ENCODE measurements at places on chromosomes 11 and 22.

GRCh38 chr22:47446331-47446730, 683.9 kb downstream of the TBC1D22A start:
- DNase-seq: no peak

DNA sequence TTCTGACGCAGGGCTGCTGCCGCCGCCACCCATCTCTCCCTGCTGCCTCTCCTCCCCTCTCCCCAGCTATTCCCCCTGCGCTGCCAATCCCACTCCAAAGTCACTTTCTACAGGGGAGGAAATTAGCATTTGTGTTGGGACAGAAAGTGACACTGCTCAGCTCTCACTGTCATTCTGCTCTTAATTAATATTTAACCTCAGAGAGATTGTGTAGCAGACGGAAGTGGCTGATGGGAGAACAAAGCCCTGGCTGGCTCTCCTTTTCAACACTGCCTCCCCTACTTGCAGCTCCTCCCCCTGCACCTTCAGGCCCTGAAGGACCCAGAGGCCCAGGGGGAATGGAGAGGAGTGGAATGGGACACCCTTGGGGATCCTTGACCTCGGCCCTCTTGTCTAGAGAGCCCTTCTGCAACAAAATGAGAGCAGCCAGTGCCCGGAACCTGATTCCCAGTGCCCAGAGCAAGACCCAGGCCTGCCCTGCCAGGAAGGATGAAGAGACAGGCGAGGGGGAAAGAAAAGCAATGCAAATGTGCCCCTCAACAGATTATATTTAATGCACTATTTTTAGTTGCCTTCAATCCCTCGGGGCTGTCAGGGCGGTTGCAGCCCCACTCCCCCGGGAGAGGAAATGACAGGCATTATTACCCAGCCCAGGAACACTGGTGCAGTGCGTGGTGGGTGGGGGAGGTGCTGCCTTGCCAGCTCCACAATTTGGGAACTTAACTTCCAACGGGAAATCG, 14.6 kb upstream of the NRGN start:
- DNase-seq: no peak

DNA sequence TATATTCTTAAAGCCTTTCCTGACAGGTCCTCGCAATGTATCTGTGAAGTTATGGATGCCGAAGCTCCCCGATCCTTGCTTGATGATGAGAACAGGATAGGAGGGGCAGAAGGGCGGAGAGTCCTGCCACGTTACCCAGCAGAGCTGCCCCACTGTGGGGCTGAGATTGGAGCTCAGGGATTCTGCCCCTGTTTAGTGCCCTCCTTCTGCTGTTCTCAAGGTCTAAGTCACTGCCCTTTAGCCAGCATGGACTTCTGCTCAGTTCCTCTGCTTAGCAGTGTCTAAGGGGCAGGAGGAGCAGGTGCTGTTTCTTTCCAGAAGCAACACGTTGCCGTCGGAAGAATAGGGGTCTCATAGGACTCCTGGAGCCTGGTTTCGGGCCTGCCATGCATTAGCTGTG, 164.2 kb upstream of the B3GAT1 start:
- no peak for DNase-seq

DNA sequence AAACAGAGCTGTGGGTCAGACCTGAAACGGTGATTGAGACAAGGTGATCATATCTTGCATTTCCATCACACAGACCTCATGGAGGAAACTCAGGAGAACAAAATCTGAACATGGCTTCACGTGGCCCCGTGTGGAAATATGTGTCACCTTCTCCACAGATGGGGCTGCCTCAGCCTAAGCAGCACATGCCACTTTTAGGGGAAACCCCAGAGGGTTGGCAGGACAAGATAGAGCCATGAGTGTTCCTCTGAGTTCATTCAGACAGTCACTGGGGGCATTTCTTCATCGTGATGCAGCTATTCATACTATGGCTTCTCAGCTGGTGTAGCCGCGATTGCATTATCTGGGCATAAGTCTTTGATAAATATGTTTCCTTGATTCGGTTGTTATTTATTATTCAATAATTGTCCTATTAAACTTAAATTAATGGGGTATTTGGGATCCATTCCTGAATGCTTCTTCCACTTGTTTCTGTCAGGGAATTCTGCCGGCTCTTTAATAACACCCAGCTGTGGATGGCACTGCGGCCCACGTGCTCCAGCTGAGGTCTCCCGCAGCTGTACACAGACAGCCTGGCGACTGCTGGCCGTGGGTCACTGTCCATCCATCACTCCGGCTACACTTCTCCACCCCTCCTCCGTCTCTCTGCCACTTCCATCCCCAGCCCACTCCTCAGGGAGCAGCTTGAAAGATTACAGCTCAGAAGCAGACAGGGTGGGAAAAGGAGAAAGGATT, 485.1 kb downstream of the OPCML start:
- DNase-seq: no peak

GRCh38 chr11:4027746-4028145, 66.9 kb upstream of the RRM1 start:
- no peak for DNase-seq

DNA sequence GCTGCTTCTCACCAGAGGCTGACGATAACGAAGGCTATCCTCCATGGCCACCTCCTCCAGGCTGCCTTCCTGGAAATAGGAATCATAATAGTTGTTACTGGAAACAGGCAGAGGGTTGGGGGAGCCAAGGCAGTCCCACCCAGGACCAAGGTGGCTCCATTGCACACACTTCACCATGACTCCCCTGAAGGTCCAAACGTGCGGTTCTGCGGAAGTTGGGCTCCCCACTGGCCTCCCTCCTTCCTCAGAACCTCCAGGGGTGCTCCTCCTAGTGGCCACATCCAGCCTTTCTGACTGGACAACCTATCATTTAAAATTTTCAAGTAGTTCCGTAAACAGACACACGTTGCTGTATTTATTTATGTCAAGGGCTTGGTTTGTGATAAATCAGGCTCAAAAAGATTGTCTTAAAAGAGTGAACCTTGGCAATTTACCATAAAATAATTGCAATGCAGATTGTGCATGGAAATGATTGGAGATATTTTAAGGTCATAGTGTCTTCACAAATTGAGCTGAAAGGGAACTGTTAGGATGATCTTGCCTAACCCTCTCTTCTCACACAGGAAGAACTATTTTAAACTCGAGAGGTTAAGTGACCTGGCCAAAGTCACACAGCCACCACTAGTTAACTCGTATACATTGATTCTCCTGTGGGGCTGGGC, 1.4 kb upstream of the TCN2 start:
- DNase-seq: peak; percentile 59

- no peak for DNase-seq
Measured at GRCh38 chr11:64877390-64878222, 815 bp downstream of the EHD1 start.

- no peak for DNase-seq
Measured at GRCh38 chr22:23203452-23204124, 23.3 kb downstream of the BCR start.

DNA sequence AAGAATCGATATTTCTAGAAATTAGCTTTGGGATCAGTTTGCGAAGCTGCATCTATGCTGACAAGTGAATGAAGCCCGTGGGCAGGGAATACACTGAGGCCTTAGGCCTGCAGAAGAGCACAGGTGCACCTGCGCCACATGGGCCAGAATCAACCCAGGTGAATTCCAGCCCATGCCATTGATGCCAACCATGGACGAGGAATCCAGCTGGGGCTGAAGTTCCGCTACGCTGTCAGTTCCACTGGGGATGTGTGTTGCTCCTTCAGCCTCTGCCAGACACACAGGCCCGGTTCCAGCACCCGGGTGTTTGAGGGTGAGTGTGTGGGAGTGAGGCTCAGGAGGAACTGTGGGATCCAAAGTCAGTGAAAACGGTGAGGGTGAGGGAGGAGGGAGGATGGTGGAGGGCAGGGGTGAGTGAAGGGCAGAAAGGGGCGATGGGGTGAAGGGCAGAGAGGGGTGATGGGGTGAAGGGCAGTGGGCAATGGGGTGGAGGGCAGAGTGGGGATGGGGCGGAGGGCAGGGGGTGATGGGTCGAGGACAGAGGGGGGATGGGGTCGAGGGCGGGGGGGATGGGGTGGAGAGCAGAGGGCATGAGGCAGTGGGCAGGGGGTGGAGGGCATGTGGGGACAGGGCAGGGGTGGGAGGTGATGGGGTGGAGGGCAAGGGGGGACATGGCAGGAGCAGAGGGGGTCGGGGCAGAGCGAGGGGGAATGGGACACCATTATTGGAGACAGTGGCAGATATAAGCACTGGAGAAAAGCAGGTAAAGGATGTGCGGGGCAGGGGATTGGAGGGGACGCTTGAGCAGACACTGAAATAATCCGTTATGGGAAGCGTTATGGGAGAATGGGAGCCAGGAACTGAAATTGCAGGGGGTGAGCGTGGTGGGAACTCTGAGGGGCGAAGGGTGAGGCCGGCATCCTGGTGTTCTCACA, 931.6 kb downstream of the BRD1 start:
- no peak for DNase-seq

DNA sequence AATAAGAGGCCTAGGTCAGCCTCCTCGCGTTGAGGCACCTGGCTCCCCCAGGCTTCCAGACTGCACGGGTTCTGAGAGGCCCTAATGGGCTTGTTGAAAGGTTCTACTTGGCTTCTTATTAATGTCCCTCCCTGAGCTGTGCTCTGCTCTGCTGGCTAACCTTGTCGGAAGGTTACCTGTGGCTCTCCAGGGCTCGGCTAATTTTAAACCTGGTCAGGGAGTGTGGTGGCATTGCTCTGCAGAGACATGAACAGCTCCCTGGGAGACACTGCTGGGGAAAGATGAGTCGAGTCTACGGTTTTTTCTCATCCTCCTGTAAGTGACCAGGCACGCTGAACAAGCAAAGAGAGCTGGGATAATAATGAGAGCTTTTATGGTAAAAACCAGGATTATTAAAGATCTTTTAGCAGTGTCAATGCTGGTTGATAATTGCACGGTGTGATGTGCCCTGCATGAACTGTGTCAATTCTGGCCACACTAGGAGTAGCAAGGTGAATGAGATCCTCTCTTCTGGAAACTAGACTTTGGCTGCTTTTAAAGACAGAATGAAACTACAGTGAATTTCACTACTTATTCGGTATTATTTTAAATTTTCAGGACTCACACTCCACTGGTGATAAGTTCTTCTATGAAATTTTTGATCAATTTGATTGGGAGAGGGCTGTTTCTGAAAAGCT, 70.7 kb downstream of the TEAD1 start:
- DNase-seq: no peak

- DNase-seq: peak; percentile 77
Measured at GRCh38 chr22:46122511-46122971, 27.8 kb upstream of the PPARA start.

- DNase-seq: no peak
Measured at GRCh38 chr22:44019846-44020245, 4.3 kb upstream of the PARVB start.

GRCh38 chr11:70944636-70945035, 307.7 kb downstream of the SHANK2 start:
- DNase-seq: no peak

GRCh38 chr11:118916842-118917388, 8.8 kb downstream of the BCL9L start:
- peak; percentile 67 for DNase-seq

DNA sequence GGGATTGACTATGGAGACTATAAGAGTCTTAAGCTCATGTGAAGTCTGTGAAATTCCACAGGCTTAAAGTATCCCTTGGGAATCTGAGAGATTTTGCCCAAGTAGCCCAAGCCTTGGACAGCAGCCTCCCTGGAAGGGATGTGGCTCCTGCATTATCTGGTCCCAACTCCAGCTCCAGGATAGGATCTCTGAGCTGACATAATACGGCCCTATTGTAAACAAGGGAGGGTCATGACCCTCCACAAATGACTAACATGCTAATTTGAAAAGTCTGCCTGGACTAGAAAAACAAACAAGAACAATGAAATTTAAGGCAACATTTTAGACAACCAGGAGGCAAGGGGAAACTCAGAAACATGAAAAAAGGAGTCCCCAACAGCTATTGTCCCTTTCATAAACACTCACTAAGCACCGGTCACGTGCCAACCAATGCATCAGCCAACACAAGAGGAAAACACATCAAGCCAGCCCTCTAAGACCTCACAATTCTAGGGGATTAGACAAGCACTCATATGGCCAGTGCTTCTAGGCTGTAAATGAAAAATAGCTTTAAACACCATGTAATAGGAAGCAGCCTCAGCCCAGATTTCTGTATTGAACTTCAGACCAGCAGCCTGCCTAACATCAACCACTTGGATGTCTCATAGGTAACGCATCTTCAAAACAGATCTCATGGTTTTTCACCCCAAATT, 101.2 kb upstream of the TIMP3 start:
- DNase-seq: no peak

DNA sequence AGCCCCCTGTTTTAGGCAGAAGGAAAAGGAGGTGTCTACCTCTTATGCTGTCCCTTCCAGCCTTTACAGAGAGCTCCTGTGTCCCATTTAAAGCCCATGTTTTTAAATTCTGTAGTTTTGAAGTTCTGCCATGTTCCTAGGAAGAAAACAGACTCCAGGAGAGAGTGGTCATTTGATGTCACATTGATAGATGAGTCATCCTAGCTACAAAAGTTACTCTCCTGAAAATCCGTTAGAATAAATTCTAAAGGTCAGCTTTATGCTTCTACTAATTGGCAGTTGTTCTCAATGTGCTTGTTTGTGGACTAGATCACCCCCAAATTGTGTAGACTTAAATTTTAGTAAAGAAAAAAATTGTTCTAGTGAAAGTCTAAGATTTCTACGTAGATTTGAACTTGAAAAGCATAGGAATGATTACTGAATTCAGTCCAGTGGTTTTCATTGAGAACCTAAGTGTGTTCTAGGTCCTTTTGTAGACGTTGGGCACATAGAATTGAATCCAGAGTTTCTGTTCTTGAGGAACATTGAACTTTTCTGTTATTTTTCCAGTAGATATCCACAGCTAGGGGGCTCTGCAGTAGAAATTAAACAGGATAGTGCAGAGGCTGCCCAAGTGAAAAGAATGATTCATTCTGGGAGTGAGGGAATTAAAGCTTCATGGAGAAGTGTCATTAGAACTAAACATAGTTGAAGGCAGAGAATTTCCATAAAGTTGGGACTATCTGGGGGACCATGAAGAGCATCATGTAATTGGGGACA, 140.6 kb upstream of the RASSF10 start:
- DNase-seq: no peak

DNA sequence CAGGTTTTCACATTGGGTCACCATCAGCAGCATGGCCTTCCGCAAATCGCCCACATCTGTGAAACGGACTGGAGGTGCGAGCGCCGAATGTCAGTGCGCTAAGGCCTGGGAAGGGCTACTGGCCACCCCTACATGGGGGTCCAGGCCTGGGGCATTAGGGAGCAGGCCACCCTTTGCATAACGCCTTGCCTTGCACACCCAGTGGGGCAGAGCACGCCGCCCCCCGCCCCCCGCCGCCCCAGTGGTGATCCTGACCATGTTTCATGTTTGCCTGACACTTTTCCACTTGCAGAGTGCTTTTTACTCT, 2.6 kb downstream of the GRK2 start:
- no peak for DNase-seq

Measured in WTC11 (cell line).